ENCODE measurements at places on chromosomes 13 and 19.

GRCh38 chr13:47798906-47799305 is 202.2 kb downstream of the SUCLA2 start:
- DNase-seq = peak; percentile 14

DNA sequence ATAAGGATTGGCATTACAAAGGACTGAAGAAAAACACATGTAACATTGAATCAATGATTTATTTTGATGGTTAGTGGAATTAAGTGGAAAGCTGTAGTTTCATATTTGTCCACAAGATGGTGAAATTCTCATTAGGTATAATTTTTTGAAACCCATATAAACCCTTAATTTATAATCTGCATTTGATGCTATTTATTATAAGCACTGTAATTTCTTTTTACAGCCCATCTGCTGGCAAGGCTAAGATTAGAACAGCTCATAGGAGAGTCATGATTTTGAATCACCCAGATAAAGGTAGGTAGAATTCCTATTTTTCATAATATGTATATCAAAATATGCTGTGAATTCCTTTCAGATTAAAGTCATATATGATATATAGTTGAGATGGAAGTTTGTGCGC is 62.2 kb downstream of the DNAJC15 start:
- peak; percentile 51 for DNase-seq

DNA sequence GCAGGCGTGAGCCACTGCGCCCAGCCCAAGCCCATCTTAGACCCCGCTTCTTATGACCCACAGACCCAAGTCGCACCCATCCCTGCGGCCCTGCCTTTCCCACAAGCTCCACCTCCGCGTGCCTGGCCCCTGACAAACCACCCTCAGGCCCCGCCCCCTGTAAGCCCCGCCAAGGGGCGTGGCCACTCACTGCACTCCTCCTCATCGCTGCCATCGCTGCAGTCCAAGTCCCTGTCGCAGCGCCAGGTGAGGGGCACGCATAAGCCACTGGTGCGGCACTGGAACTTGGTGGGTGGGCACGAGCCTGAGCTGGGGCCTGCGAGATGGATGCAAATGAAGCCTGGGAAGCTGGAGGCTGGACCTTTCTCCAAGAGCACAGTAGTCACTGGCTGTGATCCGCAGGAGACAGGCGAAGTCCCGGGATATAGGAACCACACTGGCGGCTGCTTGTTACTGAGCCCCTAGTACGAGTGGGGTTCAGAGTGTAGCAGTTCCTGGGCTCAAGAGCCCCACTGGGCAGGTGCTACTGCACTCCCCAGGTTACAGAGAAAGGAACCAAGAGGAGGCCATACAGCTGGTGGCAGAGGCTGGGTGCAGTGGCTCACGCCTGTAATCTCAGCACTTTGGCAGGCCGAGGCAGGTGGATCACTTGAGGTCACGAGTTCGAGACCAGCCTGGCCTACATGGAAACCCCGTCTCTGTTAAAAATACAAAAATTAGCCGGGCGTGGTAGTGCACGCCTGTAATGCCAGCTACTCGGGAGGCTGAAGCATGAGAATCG is 3.1 kb downstream of the CD320 start:
- DNase-seq = no peak

DNA sequence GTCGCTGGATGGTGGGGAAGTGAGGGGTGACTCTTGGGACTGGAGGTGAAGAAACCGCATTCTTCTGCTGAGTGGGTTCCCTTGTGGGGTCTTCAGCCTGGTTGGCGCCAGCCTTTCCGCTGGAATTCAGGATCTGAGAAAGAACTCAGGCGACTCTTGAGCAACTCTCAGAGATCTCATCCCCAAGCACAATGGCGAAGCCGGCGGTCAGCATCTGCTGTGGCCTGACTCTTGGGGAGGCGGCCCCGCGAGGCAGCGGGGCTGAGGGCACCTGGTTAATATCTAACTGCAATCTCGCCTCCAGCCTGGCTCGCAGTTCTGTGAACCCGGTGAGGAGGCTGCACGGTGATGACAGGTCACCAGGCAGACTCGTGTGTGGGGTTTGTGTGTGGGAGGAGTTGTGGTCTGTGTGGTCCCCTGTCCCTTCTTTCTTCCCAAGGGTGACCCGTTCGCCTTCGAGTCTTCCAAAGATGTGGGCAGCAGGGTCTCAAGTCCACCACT is 883 bp downstream of the ZNF441 start:
- peak; percentile 53 for DNase-seq

DNA sequence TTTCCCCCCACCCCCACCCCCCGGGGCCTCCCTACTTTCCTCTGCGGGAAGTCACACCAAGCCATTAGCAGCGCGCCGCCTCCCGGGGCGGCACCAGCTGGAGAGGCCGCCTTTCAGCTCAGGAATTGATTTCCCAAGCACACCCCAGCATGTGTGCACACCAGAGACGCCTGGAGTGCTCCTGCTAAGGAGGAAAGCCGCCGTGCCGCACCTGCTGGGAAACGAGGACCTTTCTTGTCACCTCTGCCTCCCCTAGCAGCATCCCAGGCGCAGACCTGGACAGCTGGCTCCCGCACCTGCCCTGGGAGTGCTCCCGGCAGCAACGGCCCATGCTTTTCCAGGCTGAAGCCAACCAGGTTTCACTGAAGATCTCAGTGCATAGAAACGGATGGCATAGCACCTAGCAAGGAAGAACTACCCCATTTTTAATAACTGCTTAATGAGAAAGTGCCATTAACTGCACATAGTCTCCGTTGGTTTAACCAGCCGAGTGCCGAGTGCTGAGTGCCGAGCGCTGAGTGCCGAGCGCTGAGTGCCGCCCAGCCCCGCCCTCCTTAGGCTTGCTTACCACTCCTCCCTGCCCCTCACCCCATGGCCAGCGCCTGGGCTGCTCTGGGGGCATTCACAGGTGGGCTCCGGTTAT is 165.0 kb downstream of the USP12 start:
- DNase-seq = no peak

DNA sequence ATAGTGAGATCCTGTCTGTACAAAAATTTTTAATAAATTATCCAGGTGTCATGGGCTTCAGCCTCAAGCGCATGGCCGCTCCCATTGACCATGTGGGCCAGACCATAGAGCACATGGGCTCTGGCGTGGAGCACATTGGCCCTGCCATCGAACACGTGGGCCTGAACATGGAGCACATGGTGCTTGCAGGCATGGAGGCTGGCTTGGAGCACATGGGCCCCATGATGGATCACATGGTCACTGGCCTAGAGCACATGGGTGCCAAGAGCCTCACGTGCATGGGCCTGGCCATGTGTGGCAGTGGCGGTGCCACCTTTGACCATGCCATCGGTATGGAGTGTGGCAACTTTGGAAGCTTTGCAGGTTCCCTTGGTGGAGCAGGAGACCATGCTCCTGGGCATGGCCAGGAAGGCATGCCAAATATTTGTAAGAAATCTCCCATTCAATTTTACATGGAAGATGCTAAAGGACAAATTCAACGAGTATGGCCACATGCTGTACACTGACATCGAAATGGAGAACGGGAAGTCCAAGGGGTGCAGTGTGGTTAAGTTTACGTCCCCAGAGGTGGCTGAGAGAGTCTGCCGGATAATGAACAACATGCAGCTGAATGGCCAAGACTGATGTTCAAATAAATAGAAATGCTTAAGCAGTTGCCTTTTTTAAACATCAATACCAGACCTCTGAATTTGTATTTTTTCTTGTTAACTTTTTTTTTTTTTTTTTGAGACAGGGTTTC is 21.3 kb upstream of the SLC1A5 start:
- DNase-seq = no peak

DNA sequence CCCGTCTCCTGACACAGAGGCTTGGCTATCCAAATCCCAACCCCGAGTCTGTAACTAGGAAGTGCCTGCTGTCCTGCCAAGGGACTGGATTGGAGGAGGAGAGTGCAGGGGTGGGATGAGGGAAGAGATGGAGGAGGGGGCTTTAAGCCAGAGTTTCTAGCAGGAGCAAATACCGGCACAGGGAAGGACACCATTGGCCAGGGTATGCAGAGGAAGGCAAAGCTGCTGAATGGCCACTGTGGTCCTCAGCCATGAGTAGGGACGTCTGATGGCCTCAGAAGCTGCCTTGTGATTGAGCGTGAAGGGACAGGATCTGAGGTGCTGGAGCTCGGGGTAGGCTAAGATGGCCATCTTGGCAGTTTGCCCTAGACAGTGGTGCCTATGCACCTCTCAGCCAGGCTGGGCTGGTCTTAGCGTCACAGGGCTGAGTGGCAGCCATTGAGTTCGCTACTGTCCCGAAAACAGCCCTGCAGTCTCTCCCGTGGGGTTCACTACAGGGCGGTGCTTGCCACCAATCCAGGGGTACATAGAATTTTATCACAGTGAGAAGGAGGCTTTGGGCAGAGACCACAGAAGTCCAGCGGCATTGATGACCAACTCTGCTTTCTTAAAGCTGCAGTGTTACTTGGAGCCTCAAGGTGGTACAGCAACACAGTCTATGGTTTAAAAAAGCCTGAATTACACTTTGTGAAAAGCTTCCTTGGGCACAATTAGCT is 61.8 kb downstream of the AKAP11 start:
- peak; percentile 70 for DNase-seq

GRCh38 chr19:12912571-12912970 is 6.5 kb downstream of the SYCE2 start:
- no peak for DNase-seq

GRCh38 chr13:113426591-113426986 is 26.7 kb downstream of the ADPRHL1 start:
- no peak for DNase-seq

- peak; percentile 88 for DNase-seq
Measured at GRCh38 chr19:53553865-53554791, 16.2 kb downstream of the ZNF331 start.

DNA sequence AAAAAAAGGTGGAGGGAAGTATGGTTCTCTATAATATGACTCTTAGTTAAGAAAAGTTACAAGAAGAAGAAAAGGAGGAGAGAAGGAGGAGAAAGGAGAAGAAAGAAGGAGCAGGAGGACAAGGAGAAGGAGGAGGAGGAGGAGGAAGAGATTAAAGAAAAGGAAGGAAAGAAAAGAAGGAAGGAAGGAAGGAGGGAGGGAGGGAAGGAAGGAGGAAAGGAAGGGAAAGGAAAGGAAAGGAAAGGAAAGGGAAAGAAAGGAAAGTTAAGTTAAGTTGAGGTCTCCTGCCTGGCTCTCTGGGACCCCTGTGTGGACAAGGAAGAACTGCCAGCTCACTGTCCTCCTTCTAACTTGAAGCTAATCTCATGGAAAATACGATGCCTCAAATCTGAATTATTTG is 429.5 kb downstream of the TSHZ3 start:
- no peak for DNase-seq

GRCh38 chr13:28220166-28220565 is 81.8 kb downstream of the PAN3 start:
- DNase-seq = peak; percentile 2

- no peak for DNase-seq
Measured at GRCh38 chr13:21516805-21517204, 57.7 kb upstream of the ZDHHC20 start.

DNA sequence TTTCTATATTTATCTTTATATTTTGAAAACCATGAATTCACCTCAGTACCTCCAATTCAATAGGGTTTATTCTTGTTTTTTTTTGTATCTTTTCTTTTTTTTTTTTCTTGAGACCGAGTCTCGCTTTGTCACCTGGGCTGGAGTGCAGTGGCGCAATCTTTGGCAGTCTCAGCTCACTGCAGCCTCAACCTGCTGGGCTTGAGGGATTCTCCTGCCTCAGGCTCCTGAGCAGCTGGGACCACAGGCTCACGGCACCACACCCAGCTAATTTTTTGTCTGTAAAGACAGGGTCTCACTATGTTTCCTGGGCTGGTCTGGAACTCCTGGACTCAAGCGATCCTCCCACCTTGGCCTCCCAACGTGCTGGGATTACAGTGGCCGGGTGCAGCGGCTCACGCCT is 23.1 kb upstream of the EVI5L start:
- DNase-seq = no peak

GRCh38 chr13:49956131-49956530 is 20.0 kb upstream of the SPRYD7 start:
- DNase-seq = no peak

- no peak for DNase-seq
Measured at GRCh38 chr19:29040292-29040691, 172.7 kb downstream of the UQCRFS1 start.

- DNase-seq = peak; percentile 50
Measured at GRCh38 chr13:44474122-44474910, 100.7 kb downstream of the SERP2 start.

GRCh38 chr13:97221466-97221865 is 667 bp upstream of the MBNL2 start:
- no peak for DNase-seq

- DNase-seq = no peak
Measured at GRCh38 chr13:57996717-57997116, 365.2 kb downstream of the PCDH17 start.

DNA sequence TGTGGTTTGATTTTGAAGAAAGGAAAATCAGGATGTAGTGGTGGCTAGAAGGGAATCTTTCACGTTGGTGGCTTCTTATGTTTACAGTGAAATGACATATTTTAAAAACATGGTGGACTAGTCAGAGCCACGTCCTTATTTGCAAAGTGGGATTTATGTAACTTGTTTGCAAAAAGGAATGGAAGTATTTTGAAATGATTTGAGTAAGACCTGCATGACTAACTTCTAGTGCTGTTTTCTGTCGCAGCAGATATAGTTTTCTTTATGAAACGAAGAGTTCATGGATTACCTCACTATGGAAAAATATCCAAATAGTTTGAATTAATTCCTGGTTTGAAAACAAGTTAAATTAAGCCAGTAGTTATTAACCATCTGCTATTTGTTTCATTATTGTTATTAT is 476.5 kb downstream of the MYO16 start:
- DNase-seq = no peak

GRCh38 chr13:21364916-21365315 is 94.2 kb downstream of the ZDHHC20 start:
- no peak for DNase-seq

- peak; percentile 78 for DNase-seq
Measured at GRCh38 chr19:53195265-53195903, 2.2 kb upstream of the ZNF665 start.

DNA sequence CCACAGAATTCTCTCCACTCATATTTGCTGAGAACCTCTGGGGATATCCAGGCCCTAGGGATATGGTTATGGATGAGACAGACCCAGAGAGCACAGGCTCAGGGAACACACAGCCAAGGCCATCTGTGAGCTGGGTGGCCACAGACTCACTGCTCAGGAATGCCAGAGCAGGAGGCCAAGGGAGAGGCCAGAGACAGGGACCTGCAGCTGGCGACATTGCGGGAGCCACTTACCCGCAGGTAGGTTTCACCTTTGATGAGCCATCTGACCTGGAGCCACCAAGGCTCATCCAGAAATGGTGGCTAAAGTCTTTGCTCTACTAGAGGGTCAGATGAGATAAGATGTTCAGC is 29.4 kb downstream of the CCNE1 start:
- DNase-seq = no peak

DNA sequence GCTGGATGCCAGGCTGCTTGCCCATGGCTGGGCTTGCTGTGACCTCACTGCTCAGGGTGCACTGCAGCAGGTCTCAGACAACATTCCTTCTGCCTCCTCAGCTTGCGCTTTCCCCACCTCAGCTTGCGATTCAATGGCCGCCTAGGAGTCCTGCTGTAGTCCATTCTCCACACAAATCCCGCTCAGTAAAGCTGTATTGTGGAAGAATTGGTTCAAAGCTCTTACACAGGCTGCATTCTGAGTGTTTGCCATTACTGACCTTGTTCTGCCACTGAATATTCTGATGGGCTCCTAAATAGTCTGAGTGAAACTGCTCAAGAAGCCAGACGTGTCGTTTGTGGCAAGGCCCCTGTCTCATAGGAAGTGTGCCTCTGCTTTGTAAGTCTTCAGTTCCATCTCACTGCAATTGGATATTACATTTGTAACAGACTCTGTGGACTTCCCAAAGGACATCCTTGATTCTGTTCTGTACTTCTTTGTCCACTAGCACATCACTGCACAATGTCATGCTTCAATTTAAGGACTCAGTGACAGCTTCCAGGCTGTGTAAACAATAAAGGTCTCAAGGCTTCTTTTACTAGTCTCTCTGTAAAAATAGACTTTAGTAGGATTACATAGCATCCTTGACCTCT is 49.8 kb downstream of the KATNAL1 start:
- no peak for DNase-seq

Data from RKO (cell line).